ENCODE measurements at places on chromosomes 12 and 14.

DNA sequence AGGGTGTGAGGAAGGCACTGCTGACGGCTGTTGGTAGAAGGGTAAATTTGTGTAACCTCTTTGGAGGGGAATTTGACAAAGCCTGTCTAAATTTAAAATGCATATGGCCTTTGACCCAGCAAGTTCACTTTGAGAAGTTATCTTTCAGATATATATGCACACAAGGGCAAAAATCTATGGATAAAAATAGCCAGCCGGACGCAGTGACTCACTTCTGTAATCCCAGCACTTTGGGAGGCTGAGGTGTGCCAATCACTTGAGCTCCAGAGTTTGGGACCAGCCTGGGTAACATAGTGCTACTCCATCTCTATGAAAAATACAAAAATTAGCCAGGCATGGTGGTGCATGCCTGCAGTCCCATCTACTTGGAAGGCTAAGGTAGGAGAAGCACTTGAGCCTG is 13.4 kb downstream of the UBC start:
- DNase-seq = no peak

DNA sequence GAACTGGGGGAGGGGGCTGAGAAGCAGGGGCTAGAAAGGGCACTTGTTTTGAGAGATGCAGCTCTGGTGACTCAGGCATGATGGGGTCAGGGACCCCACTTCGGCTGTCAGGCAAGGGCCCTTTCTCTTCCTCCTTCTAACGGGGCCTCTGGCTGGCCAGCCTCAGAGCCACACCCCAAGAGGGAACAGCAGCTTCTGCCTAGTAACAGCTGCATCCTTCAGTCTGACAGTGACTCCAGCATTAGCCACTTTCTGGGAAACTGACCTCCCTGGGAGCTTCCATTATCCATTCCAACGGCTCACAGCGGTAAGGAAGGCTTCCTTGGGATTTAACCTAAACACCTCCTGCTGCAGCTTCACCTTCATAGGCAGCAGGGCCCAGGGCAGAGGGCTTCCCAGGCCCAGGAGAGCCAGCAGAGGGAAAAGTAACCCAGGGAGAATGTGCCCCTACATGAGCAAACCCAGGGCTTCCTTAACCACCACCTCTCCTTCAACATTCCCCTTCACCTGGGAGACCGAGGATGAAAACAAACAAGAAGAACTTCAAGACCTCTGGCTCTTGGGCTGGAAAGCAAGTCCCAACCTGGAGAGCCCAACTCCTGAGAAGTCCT is 2.7 kb downstream of the NCKAP5L start:
- no peak for DNase-seq

DNA sequence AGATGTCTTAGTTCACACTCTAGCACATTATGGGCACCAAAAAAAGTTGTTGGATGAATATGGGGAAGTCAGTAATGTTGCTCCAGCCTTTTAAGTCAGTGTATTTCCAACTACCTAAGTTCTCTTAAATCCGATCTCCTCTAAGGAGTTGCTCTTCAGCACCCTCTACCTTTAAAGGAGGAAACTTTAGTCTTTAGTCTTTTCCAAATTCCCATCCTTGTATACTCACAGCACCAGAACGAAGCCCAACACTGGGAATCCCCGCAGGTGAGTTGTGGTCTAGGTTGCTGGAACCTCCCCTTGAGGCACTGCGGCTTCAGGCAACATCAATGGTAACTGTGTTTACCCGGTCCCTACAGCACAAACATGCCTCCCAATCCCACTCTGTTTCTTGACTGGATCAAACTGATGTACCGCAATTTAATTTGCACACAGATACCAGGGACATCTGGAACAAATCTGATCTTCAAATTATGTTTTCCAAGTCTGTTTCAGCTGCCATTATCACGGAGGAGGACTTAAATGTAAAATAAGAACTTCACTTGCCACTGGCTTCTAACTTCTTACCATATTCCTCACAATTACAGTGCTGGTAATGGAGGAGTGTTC is 179.0 kb downstream of the FOXN3 start:
- no peak for DNase-seq

- DNase-seq = no peak
These were observed 66.3 kb downstream of the B4GALNT3 start for GRCh38 chr12:526089-526488.

DNA sequence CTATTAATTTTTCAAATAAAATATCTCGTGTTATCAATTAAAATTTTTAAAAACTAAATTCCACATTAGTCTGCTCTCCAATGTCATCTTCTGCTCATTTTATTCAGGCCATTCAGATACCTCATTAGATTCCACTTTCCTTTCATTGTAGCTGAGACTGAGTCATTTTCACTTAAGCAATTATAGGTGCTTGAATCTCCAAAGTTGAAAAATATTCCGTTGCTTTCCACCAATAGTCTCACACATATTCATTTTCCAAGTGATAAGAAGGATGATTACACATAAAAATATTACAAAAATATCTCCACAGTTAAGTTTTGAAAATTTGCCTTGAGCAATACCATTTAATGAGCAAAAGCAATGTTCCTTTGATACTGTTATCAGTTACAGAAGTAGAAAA is 36.5 kb upstream of the YBX3 start:
- DNase-seq = no peak

DNA sequence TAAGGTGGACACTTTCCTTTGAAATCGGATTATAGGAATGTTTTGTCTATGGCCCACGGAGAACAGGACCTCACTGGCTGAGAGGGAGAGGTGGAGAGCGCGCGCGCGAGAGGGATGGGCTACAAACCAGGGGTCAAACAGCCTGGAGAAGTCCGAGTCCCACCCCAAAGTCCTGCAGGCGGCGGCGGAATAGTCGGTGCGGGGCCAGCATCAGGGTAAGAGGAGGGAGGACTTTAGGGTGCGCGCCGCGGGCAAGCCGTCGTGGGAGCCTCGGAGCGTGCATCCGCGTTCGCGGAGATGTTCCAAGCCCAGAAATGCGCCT is 3.3 kb upstream of the HOXC8 start:
- no peak for DNase-seq

GRCh38 chr14:51972566-51972965 is 16.8 kb upstream of the RTRAF start:
- DNase-seq = no peak

GRCh38 chr14:68363843-68364767 is 428.8 kb downstream of the ZFP36L1 start:
- peak; percentile 55 for DNase-seq

- DNase-seq = no peak
These were observed 4.9 kb downstream of the PRICKLE1 start for GRCh38 chr12:42584651-42585111.

DNA sequence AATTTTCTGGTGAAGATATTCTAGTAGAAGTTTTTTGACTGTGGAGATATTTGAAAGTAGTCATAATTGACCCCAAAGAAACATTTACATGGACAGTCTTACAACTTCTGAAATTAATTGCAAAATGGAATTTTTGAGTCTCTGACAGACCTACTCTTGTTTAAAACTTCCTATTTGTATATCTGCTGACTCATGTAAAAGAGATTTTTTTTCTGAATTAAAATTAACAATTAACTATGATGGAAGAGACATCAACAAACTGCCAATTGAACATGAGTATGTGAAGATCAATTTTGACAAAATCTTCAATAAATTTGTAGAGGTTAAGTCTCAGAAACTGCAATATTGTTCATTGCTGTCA is 108.5 kb upstream of the MAX start:
- no peak for DNase-seq

DNA sequence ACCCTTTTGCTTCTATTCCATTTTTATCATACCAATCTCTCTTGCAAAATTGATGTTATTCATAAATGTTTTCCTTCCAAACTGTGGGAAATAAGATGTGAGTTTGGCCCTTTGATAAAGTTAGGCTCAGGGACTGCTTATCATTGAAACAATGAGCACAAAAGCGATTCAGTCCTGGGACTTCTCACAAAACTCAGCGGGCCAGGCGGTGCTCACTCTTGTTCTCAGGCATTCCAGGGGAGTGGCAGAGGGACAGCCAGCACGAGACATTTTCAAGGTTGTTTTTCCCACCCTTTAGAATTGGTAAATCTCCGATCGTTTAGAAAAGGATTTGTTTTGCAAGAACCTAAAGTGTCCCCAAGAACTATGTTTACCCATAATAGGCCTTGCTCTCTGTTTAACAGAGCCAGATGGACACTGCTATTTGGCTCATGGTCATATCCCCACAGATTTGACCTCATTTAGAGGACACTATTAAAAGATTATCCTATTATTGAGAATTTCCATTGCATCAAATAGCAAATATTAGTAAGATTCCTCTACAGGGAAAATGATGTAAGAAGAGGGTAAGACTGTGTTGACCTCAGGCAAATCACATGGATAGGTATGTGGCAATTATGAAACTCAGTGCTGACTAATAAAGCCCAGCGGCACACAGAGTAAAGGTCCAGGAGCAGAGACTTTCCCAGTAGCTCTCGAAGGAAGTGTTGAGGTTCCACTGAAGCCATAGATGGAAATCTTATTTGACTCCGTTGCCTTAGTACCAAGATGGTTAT is 102.7 kb upstream of the USP44 start:
- no peak for DNase-seq

GRCh38 chr14:103871596-103872480 is 24.5 kb upstream of the PPP1R13B start:
- DNase-seq = no peak

DNA sequence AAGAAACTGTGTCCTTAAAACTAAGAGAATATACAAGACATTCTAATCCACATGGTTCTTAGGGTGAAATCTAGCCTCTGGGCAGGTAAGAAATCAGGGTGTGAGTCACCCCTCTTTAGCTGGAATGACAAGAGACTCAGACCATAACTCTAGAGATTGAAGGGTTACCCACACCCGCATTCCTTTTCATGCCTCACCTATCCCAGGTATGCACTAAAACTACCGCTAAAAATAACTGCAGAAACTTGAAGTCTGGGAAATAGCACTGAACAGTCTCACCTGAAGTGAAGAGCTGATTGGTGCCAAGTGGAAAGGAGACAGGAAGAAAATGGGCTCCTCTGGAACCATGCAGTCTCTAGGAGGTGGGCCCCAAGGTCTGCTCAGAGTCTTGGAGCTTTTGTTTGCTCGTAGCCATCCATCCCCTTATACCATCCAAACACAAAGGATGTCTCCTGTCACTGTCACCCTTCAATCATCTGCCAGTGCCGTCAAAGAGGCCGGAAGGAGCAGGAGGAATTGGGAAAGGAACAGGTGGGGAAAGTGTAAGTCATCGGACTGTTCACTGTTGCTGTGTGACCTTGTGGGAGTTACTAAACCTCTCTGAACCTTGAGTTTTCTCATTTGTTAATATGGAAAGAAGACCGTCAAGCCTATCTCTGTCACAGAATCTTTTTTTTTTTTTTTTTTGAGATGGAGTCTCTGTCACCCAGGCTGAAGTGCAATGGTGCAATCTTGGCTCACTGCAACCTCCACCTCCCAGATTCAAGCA is 22.4 kb downstream of the DDX47 start:
- no peak for DNase-seq

GRCh38 chr12:78060186-78060585 is 229.5 kb downstream of the NAV3 start:
- no peak for DNase-seq

DNA sequence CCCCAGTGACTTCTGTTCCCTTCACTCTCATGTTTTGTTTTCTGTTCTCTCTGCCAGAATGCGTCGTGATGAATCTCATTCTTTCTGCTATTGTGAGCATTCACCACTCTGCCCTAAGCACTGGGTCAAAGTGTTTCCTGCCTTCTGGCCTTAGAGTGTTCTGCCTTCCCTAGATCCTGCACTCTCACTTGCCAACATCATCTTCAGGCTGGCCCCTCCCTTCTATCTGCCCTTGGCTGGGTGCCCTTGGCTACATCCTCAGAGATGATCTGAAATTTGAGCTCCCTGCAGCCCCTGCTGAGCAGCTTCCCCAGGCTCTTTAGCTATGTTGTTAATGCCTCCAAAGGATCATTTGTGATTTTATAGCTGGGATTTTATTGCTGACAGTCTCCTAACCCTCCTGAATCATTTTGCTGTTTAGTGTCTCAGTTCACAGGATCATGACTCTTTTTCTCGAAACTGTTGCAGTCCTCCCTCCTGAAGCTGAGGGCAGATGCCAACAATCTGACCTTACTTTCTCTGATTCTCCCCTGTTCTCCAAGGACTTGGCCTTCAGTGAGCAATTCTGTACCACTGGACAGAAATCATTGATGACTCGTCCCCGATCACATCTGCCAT is 4.5 kb downstream of the DHRS2 start:
- no peak for DNase-seq

DNA sequence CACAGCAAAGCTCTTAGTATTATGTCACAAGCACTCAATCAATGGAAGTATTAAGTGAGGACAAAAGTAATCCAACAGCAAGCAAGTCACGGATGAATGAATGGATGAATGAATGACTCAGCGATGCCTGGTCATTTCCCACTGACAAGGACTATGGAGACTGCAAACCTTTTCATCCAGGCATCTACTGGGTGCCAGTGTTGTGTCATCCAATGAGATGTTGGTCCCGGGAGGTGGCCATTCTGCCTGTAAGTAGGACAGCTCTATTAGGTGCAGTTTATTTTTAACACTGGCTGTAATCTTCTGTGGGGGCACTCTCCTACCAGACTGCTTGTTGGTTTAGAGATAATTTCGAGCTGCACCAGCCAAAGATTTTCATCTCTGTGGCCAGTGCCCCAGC is 39.4 kb downstream of the STAB2 start:
- DNase-seq = peak; percentile 42

DNA sequence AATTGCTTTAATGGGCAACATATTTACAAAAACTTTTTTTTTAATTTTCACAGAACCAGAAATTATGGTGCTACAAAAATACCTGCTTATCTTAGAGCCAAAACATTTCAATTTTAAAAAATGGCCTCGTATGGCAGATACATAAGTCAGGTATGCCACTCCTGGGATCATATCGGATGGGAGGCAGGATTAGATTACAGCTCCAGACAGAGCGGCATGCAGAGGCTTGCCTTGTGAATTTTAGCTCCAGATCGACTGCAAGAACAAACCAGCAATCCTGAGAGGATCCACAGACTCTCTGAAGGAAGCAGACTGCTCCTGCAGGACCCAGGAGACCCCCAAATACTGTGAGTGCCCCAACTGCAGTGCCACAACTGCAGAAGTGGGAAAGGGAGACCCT is 169.3 kb upstream of the AMIGO2 start:
- no peak for DNase-seq

DNA sequence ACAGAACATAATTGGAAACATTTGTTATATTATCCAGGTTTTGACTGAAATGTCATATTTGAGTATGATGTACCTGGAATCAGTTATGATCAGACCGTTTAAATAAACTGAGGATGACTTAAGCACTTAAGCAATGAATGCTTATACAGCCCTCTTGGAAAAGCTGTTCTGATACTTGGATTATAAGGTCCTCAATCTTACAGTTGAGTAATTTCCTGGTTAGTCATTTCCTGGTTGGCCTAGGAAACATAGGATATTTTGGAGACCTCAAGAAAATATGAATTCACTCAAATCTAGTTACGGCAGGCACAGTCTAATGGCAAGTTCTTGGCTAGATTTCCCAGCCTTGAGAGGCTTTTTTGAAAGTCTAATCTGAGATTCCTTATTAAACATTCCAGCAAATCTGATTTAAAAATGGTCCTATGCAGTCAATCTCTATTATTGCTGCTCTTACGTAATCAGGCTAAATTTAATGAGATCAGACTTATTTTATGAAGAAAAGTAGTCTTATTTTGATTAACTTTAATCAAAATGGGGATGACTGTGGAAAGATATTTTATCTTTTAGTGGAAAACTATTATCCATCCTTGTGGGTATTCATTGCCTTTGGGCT is 447.2 kb downstream of the SNAPC1 start:
- DNase-seq = no peak
